A549 treated with ZK216348 at 1 μM for 4 hours (cell line): ENCODE measurements at places on chromosomes 3 and 15. TPM values are rescaled to one million over a fixed set of nuclear protein-coding genes. Genes with fewer than 3 reads are reported as not detected.

Gene GASK1A
- not detected in 5 replicates for total RNA-seq

Gene OGG1
- total RNA-seq = 14.0 to 20.5 TPM (median 18.5 TPM) in 5 replicates

Gene IQCF5
- not detected in 5 replicates for total RNA-seq

Gene PTX3
- 0.61 to 1.2 TPM (median 1.0 TPM) in 5 replicates for total RNA-seq

Gene SNX22
- 0.59 to 1.1 TPM (median 0.78 TPM) in 5 replicates for total RNA-seq

Gene IL17RD
- 0.56 to 1.8 TPM (median 1.00 TPM) in 5 replicates for total RNA-seq

Gene ST8SIA2
- 0.25 to 1.3 TPM (median 0.53 TPM) in 5 replicates for total RNA-seq

Gene CYP8B1
- not detected in 5 replicates for total RNA-seq

Gene CADPS
- total RNA-seq = not detected in 5 replicates

Gene TMEM212
- not detected in 5 replicates for total RNA-seq

Gene SLC24A5
- not detected in 5 replicates for total RNA-seq
